Activated CD4-positive, alpha-beta T cell treated with anti-CD3 and anti-CD28 coated beads, Interleukin-2, amount 10 ng/mL, durations not matched to agents 7 days and 5 days (primary cell): ENCODE measurements at places on chromosomes 1 and 21.

DNA sequence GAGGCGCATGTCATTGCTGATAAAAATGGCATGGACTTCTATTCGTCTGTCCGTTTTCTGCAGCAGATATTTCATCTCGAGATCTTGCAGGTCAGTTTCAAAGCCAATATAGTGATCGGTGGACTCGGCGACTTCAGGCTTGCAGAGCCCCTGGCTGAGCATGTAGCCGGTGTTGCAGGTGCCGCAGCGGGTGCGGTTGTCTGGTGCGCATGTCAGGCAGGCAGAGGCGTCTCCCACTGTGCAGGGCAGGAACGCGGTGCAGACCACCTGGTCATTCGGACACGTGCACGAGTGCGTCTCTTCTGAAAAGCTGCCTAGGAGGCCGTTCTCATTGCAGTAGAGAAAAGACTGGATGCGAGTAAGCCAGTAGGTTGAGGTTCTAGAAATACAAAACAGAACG lies 378.9 kb downstream of the BRINP3 start:
- DNase-seq, result no peak

DNA sequence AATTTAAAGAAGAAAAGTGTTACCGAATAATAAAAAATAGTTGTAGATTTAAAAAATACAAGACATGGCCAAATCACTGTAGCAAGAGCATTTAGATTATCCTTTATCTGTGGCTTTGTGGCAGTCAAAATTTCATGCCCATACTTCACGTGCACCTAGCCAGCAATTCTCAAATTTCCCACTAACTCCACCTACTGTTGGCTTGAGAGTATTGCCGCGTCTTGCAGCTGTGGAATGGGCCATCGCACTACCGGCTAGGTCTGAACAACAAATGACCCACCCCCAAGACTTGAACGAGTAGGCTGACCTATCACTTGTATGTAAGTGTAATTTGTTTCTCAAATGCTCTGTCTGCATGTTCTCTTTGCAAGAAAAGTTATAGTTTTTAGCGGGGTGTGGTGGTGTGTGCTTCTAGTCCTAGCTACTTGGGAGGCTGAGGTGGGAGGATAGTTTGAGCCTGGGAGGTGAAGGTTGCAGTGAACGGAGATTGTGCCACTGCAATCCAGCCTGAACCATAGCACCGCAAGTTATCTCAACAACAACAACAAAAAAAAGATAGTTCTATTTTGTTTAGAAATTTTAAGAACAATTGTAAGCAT lies 4.1 kb downstream of the KRTAP13-4 start:
- DNase-seq, result peak; percentile 26

DNA sequence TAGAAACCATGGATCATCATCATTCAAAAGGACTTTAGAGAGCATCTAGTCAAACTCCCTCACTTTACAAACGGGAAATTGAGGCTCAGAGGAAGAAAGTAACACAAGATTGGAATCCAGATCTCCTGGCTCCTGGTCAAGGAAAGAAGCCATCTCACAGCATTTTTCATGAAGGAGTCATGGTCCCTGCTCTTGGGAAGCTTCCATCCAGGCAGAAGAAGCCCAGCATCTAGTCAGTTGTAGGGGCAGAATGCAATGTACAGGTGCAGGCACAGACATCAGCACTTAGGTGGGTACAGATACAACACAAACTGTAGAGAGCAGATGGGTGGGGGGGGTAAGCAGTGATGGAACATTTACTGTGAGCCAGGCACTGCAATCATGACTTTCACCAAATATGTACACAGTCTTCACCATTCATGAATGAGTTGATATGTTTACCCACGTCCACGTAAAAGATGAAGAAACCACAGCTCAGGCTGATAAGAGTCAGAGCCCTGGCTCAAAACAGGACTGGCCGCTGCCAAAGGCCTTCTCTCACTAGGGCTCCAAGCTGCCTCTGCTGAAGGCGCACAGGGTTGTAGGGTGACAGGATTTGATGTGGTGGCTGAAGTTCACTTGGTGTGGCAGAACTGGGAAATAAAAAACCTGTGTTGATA lies 44.0 kb downstream of the OPTC start:
- no peak for DNase-seq

DNA sequence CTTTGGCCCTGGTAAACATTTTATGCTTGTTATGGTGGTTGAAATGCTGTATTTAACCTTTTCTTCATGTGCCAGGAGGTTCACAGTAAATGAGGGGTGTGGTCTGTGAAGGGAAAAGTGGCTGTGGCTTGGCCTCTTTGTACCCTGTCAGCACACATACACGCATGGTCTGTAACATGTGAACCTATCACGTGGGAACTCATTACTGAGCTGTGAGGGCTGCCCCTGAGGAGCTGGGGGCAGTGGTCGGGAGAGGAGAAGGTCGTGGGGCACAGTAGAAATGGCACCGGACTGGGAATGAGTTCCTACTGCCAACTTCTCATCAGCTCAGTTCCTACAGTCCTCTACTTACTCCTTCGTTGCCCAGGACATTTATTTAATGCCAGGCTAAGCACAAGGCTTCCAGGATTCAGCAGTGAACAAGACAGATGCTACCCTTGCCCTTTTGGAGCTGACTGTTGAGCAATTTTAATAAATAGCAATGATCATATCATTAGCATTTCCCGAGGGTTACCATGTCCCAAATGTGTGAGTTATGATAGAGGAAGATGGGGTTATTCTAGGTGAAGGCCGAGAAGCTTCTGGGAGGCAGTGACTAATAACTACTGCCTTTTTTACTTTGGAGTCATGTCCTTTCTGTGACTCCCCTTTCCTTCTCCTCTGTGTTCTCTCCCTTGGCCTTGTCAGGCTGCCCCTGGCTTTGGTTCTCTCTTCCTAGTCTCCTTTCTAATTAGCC lies 38.8 kb downstream of the DDR2 start:
- DNase-seq, result no peak

DNA sequence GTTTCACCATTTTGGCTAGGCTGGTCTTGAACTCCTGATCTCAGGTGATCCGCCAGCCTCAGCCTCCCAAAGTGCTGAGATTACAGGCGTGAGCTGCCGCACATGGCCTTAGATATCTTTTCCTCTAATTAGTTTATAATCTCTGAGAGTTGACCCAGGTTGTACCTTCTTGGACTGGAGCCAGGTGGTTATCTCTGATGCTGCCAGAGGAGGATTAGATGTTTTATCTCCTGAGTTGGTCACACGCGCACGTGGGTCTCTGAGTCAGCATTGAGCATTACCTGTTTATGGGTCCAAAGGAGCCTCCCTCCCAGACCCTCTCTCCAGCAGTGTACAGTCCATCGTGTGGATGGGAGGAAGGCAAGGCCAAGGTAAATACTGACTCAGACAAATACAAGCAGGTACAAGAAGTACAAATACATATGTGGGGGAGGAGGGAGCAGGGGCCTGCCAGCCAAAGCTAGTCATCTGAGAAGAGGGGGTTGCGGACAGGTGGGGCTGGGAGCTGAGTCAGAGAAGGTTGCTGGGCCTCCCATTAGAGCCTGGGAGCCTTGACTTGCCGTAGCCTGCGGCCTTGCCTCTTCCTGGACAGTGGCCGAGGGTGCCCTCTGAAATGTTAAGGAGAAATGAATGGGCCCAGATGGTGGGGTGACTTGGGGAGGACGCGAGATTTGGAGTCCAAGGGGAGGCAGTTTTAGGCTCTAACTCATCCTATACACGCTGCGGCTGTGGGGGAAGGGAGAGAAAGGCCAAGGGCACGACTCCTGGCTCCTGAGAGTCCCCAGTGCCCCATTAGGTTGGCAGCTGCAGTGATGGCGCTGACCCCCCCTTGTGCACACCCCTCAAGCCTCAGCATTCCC lies 13.1 kb downstream of the IL6R start:
- DNase-seq, result no peak

DNA sequence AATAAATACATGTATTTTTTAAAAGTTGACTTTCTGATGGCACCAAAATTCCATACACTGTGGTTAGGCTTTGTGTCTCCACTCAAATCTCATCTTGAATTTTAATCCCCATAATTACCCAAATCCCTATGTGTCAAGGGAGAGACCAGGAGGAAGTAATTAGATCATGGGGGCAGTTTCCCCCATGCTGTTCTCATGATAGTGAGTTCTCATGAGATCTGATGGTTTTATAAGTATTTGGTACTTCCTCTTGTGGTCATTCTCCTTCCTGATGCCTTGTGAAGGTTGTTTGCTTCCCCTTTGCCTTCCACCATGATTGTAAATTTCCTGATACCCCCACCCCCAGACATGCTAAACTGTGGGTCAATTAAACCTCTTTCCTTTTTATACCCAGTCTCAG lies 1218.4 kb upstream of the PRMT6 start:
- DNase-seq, result no peak

GRCh38 chr1:17195731-17196130 lies 9.2 kb upstream of the PADI1 start:
- no peak for DNase-seq

DNA sequence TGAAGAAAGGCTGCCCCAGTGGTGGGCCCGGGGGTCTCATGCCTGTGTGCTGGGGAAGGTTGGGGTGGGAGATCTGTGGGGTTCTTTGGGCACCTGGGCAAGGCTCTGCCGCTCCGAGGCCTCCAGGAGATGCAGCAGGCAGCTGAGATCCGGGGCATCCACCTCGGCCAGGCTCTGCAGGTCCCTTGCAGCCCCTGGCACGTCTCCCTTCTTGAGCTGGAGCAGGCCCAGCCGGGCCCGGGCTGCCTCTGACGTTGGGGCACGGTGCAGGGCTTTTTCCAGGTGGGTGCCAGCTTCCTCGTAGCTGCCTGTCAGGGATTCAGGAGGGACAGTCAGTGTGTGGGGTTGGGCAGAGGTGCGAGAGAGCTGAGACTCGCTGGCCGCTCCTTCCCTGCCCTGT lies 11.4 kb upstream of the MMEL1 start:
- DNase-seq, result no peak

DNA sequence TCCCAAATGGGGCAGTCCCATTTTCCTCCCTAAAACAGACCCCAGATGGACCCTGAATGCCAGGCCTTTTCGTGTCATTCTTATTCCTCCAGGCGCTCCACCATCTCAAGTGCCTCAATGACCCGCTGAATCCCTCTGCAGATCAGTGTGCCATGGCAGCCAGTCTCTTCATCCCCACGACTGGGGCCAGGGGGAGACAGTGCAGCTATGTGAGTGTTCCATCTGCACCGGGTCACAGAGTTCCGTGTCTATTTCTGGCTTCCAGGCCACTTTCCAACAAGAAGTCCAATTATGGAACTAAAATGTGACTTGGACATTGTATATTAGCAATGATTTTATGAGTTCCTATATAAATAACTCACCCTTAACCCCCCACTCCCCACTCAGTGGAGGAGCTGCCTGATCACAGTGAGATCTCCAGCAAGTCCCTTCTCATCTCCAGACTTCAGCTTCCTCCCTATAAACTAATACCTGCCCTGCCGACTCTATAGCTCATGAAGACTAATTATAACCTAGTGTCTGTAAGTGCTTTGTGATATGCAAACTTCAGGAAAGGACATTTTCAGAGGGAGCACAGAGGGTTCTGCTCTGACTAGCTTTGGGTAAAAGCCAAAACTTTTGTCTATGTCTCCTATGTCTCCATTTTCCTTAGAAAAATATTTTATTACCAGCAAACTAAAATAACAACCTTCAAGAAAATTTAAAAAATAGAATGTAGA lies 56.3 kb upstream of the NFASC start:
- DNase-seq, result no peak

- DNase-seq, result no peak
These were observed 242.2 kb upstream of the ADGRL2 start for GRCh38 chr1:81558291-81559076.

GRCh38 chr1:116252271-116252670 lies 120.8 kb upstream of the ATP1A1 start:
- DNase-seq, result no peak

DNA sequence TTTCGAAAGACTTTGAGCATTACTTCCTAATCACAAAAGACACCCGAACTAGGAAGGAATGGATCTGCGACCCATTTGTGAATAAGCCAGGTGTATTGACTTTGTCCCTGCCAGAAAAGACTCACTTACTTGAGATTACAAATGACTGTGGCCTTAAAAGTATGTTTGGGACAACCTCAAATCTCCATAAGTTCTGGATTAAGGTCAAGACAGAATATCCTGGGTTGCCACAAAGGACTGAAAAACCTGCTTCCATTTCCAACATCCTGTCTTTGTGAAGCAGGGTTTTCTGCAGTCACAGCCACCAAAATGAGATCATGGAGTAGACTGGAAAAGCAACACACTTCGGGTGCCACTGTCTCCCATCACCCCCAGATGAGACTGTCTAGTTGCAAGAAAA lies 537.4 kb upstream of the ZRANB2 start:
- DNase-seq, result no peak

DNA sequence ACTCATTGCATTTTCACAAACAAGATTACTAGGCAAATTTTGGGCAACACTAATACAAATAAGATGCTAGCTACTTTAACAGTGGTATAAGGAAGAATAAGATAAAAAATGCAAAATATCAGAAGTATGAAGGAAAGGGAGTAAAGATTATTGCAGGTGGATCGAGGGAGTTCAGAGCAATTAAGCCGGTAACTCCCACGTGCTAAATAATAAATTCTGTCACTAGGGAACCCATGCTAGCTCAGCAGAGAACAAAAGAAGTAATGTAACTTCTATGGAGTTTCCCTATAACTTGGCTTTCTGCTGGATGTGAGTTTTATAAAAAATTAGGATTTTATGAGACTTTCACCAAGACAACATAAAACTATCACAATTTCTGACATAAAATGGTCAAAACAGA lies 470.5 kb upstream of the RGS18 start:
- no peak for DNase-seq

DNA sequence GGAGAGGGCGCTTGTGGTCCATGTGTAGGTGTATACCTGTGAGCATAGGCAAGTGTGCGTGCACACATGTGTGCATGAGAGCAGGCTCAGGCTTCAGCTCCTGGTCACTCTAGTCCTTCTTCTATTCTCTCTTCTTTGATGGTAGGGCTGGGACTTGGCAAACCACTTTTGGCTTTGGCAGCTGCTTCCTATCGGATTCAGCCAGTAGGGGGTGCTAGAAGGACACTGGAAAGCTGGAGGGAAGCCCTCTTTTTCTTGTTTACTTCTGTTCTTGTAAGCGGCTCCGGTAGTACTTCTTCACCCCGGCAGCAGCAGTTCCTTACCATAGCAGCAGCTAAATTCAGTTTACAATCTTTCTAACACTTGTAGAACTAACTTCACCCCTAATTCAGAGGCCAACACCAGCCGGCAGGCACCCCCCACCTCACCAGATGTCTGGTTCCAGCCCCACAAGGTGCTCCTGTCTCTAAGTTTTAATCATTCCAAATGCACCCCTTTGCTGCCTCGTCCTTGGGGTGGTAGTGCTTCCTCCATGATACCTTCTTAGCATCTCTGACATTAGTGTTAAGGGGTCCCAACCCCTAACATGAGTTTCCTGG lies 25.1 kb downstream of the NENF start:
- DNase-seq, result peak; percentile 79

DNA sequence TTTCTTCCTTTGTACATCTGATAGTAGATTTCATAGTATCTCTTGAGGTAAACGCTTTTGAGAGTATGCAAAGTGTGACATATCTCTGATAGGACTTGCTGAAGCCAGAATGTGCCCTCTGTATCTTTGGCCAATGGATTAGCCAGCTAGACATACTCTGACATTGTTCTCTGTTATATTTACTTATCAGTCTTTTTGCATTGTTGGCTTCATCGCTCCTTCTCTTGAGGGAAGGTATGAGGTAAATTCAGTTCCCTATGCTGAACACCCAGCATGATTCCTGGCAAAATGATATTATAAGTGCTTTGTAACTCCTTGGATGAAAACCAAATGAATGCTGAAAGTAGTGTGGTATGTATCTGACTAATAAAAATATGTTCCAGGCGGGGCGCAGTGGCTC lies 163.2 kb upstream of the CACYBP start:
- no peak for DNase-seq
